ENCODE measurements at places on chromosomes 6 and 20. TPM values are rescaled to one million over a fixed set of nuclear protein-coding genes. Genes with fewer than 3 reads are reported as not detected.

The PNPLA1 gene
- total RNA-seq: not detected

The C6orf163 gene
- 2.7 TPM for total RNA-seq

The LAMA4 gene
- total RNA-seq: not detected

The MEI4 gene
- not detected for total RNA-seq

The STMND1 gene
- total RNA-seq: not detected

The CRISP2 gene
- total RNA-seq: not detected

The EMILIN3 gene
- not detected for total RNA-seq

The RAD21L1 gene
- 0.21 TPM for total RNA-seq

The DEFB124 gene
- not detected for total RNA-seq

The ZNF391 gene
- total RNA-seq: 3.9 TPM

The CST5 gene
- total RNA-seq: not detected

The HDAC2 gene
- total RNA-seq: 71.6 TPM

The RAET1G gene
- not detected for total RNA-seq

The PGC gene
- not detected for total RNA-seq

The QKI gene
- total RNA-seq: 64.2 TPM

The SNRPB gene
- total RNA-seq: 286 TPM

The IL17F gene
- 12.3 TPM for total RNA-seq

The IL17A gene
- 0.22 TPM for total RNA-seq

GRCh38 chr20:64164123-64164836 lies at the start of gene MYT1:
Gene MYT1 (plus strand): TSS chr20:64164452. CDS start chr20:64198862, 34,410 bp downstream.
- no peak for DNase-seq

GRCh38 chr6:169048865-169049205 lies 204.8 kb downstream of the THBS2 start:
- no peak for DNase-seq

- DNase-seq: no peak
Observed at GRCh38 chr6:94323853-94324252, 904.5 kb upstream of the EPHA7 start.

- no peak for DNase-seq
Observed at GRCh38 chr6:128336436-128337095, 183.8 kb downstream of the PTPRK start.

GRCh38 chr6:156427345-156427744 lies 349.8 kb upstream of the ARID1B start:
- DNase-seq: no peak

- no peak for DNase-seq
Observed at GRCh38 chr6:36389353-36389752, 1.9 kb upstream of the ETV7 start.

GRCh38 chr6:16420715-16421461 lies 182.5 kb downstream of the GMPR start:
- peak; percentile 61 for DNase-seq

GRCh38 chr6:1864496-1864895 lies 254.8 kb downstream of the FOXC1 start:
- DNase-seq: no peak

GRCh38 chr6:34284563-34285447 lies 36.0 kb upstream of the SMIM29 start:
- DNase-seq: no peak

- no peak for DNase-seq
Observed at GRCh38 chr6:20866935-20867703, 332.9 kb downstream of the CDKAL1 start.

DNA sequence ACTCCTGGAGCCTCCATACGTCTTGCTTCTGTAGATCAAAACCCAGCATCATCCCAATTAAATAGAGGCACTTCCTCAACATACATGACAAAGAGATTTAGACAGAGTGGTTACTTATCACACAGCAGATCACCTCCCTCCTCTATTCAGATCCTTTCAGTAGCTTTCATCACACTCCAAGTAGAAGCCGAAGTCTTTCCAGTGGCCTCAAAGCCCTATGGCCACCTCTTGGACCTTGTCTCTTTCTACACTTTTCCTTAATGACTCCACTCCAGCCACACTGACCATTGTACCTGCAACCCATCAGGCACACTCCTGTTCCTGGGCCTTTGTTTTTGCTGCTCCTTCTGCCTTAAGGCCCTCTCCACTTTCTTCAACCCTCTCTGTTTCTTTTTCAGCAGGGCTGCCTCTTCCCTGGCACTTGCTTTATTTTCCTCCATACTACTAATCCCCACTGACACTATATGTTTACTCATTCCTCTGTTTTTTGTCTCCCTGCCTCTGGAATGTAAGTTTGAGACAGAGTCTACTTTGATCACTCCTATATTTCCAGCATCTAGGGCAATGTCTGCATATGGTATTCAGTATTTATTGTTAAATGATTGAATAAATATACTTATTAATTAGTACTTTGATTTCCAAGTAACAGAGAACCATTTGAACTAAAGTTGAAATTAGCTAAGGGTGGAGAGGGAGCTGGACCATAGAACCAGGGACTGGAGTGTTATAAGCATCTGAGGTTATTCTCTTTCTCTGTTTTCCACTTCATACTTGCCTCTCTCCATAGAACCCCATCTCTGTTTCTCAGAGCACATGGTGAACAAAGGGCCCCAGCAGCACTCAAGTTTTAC lies 43.4 kb upstream of the TRAM2 start:
- no peak for DNase-seq

GRCh38 chr20:914727-915498 lies 1.2 kb downstream of the ANGPT4 start:
- no peak for DNase-seq

- no peak for DNase-seq
Observed at GRCh38 chr6:88584581-88585275, 378.7 kb downstream of the RNGTT start.

DNA sequence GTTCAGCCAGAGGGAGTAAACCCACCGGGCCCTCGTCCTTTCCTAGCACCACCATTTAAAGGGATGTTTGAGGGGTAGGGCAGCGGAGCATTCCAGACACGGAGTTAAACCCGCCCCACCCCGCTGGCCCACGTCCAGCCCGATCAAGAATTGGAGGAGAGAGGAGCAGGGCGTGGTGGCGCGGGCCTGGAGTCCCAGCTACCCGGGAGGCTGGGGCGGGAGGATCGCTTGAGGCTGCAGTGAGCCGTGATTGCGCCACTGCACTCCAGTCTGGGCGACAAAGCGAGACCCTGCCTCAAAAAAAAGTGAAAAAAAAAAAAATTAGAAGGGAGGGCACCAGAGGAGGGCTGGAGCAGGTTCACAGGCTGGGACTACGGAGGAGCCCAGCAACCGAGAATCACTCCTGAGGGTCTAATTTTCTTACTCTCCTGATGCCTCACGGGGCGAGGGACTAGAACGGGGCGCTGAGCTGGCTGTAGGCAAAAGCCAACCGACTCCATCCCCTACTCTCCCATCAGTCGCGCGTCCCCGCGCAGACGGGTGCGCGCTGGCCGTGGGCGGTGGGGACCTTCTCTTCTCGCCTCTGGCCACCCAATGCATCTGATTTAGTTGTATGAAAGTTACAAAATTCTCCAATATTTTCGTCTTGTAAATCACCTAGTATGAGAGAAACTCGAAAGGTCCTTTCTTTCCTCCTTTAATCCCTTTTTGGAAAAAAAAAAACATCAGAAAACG lies 6.1 kb upstream of the HSPA1B start:
- peak; percentile 85 for DNase-seq

- no peak for DNase-seq
Observed at GRCh38 chr6:136181512-136181833, 68.6 kb downstream of the MTFR2 start.

DNA sequence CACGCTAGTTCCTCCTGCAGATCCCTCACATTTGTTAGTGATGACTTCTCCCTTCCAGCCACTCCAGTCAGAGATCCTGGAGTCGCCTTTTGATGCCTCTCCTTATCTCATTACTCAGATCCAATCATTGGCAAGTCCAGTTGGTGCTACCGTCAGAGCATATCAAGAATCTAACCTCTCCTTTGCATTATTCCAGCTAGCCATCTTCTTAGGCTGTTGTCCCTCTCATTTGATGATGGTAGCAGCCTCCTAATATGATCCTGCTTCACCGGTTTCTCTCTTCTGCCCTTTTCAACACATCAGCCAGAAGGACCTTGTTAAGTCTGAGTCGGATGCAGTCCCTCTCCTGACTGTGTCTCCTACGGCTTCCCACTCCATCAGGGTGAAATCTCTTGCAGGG lies 305.6 kb downstream of the THBS2 start:
- no peak for DNase-seq

- peak; percentile 73 for DNase-seq
Observed at GRCh38 chr6:143449714-143450452, 612 bp downstream of the ADAT2 start.

DNA sequence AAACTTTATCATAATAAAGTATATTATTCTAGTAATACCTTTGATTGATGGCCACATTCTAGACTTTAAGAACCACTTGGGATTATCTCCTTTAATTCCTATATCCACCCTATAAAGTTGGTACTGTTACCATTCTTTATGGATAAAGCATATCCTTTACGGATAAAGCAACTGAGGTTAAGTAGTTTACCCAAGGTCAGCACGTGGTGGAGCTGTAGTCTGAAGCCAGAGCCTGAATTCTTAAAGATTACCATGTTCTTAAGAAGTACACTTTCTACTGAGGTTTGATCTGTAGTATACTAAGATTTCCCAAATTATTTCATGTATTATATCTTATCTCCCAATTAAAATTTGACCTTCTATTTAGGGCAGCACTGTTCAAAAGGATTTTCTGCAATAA lies 3.0 kb upstream of the NCOA7 start:
- DNase-seq: no peak

GRCh38 chr20:35743693-35744491 lies 1.8 kb upstream of the RBM39 start:
- no peak for DNase-seq

- no peak for DNase-seq
Observed at GRCh38 chr6:83847179-83847578, 6.0 kb upstream of the RIPPLY2 start.

- DNase-seq: no peak
Observed at GRCh38 chr6:170127151-170127550, 163.7 kb downstream of the DLL1 start.

DNA sequence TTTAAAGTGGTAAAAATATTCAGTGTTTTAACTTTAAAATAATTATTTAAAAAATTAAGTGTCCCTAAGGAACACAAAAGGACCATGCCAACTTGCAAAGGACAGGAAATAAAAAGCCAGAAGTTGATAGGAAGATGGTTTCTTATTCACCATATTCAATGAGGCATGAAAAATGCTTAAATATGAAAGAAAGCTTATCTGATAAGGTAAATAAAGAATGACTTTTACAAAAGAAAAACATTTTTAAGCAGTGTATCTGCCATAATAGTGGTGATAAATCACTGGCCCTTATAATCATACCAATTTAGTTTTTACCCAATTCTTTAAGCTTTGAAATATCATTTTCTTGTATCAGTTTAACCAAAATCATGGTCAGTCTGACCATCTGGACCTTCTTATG lies 33.5 kb upstream of the POPDC3 start:
- DNase-seq: no peak

GRCh38 chr6:138948546-138949179 lies 39.4 kb downstream of the REPS1 start:
- DNase-seq: no peak

- DNase-seq: peak; percentile 77
Observed at GRCh38 chr6:127186889-127187288, 68.4 kb downstream of the RSPO3 start.

- peak; percentile 2 for DNase-seq
Observed at GRCh38 chr6:96391776-96392360, 129.7 kb upstream of the UFL1 start.

DNA sequence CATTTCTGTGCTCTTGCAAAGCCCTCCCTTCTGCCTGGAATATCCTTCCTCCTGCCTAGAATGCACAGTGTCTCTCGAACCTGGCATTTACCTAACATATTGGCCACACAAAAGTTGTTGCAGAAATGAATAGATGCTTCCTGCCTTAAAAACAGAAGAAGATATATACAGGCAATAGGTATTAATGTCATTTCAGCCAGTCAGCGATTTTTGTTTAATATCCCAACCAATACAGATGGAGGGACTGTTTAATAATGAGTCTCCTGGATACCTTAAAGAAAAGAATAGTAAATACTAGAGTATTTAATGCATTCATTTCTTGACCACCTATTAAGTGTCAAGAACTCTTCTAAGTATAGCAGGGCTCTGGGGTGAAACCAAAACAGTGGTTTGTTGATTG lies 70.3 kb downstream of the MBOAT1 start:
- DNase-seq: no peak

GRCh38 chr6:161319231-161319630 lies 45.4 kb upstream of the AGPAT4 start:
- no peak for DNase-seq

DNA sequence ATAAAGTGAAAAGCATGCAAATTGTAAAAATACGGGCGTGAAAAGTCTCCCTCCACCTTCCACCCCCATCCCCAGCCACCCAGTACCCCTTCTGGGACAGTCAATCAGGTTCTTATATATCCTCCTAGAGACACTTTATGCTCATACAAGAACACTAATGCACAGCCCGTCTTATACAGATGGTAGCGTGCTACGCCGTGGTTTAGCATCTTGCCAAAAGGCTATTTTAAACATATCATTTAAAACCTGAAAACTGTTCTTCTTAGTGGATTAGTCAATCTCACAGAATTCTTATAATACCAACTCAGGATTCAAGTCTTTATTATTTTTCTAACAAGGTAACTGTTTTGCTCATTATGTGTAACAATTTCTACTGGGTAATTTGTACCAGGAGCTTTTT lies 57.2 kb upstream of the MRPS10 start:
- no peak for DNase-seq

DNA sequence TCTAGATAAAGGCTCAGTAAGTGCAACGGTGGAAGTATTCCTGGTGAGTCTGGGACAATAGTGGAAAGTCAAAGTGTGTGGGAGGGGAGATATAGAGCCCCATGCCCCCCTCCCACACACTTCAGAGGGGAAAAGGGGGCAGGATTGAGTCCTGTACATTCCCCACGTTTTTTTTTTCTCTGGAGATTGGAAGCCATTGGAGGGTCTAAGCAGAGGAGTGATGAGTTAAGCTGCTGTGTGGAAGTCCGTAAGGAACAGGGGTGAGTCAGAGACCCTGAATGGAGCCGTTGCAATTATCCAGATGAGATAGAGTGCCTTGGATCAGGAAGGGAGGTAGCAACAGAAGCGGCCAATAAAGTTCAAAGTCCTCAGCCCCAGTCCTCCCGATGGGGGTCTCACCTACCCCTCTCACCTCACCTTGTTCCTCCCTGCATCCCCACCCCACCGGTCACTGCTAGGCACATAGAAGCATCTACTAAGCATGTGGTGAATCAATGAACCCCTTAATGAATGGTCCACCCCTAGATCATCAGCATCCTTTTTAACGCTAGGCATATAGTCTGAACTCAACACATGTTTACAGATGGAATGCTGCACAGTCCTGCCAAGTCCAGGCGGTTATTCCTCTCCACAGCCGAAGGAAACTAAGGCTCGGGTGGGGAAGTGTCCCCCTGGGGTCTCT lies 662 bp upstream of the SLC9A8 start:
- no peak for DNase-seq

GRCh38 chr6:163759542-163759941 lies 345.0 kb downstream of the QKI start:
- no peak for DNase-seq

GRCh38 chr6:87181903-87182302 lies 26.5 kb downstream of the ZNF292 start:
- no peak for DNase-seq

DNA sequence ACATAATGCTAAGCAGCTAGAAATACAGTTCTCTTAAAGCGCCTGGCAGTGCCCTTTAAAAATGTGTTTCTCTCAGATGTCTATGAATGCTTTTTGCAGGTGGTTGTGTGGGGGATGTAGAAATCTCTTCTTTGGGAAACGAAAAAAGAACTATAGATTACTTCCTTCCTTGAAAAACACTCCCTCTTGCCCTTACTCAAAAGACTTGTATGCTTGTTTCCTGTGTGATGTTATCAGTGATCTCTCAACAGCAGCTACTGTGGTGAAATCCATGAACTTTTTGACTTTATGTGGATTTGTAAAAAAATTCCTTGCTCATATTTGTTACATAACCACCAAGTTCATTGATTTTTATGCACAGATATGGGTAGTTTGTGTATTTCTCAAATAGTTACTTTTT lies 916.5 kb downstream of the QKI start:
- no peak for DNase-seq
